ENCODE measurements at places on chromosomes 4 and X.

GRCh38 chrX:82676386-82676785 is 831.7 kb upstream of the POU3F4 start:
- DNase-seq: no peak

GRCh38 chr4:120447774-120448173 is 381.1 kb upstream of the MAD2L1 start:
- DNase-seq: no peak

GRCh38 chr4:98937986-98938720 is 9.2 kb upstream of the EIF4E start:
- DNase-seq: no peak

DNA sequence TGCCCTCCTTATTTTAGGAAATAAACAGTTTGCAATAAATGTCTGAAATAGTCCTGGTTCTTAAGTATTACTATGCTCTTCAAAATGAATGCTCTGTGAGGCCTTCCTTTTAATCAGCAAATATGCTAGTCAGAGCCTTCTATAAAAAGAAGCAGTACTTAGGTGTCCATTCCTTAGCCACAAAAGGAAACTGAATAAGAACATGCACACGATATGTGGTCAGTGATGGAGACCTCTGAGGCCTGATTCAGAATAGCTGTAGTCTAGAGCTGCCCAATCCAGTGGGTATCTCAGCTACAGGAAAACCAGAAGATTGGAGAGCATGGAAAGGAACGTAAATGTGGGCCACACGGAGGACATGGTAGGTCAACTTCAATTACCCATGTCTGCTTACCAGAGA is 141.8 kb downstream of the RASL11B start:
- no peak for DNase-seq
